ENCODE measurements at places on chromosomes 2 and 18.

DNA sequence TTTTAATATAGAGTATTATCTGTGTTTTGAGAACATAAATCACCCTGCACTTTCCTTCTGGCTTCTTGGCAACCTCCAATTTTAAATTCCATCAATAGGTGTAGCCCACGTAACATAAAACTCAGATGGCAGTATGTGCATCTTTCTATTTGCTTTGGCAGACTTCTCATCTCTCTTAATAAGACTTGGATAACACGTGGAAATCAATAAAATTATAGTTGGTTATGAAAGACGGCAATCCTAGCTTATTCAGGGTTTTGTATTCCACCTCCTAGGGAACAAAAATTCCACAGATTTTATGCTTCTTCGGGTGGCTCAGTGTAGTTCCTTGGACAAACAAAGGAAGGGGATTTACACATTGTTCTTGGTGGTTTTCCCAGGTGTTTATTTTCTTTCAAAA is 299.3 kb downstream of the RND3 start:
- DNase-seq = no peak

DNA sequence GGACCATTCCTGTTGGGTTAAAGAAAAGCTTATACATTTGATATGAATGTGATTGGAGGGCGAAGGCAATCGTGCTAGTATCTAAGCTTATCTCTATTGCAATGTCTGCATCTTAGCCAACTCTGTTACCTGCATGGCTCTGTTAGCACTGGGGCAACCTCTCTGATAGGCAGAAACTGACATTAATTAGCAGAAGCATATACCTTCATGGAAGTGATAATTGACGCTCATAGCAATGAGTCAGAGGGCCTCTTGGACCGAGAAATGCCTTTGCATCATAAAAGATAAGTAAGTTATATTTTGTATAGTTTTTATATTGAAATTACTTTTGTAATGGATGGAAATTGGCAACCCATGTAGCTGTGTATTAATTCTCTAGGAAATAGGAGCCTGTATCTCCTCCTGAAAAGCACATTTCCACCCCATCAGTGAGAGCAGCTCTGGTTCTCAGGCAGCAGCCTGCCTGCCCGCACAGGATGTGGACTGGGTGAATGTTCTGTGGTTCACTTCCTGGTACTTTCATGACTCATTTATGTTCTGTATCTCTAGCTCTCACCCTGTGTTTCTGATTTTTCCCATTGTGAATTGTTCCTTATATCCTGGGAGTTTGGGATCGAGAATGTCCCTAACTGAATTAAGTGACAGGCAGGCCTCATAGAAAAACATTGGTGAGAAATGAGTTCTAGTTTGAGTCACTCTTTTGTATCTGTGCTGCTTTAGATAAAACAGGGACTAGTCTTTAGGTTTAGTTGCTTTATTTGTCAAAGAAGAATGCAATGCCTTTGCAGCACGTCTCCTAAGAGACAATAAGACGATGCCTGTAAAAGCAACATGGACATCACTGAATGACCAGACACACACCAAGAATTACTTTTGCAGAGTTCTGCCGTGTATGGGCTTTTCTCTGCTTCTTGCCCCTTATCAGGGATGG is 344.9 kb downstream of the DCDC2C start:
- no peak for DNase-seq

DNA sequence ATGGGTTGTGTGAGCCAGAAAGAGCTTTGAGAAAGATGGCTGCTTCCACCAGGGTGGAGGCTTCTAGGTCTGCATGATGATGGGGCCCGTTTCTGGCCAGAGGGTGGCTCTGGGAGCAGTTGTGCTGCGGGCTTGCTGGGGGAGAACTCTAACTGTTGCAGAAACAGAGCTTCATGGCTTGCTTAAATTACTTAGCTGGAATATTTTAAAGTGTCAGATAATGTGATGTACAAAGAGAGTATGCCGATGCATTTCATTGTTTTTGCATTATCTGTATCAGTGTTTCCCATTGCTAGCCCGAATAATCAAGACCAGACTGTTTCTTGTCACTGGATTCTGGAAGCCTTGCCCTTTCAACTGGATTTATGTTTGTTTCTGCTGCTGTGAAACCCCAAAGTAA is 6.3 kb upstream of the DRC1 start:
- no peak for DNase-seq

DNA sequence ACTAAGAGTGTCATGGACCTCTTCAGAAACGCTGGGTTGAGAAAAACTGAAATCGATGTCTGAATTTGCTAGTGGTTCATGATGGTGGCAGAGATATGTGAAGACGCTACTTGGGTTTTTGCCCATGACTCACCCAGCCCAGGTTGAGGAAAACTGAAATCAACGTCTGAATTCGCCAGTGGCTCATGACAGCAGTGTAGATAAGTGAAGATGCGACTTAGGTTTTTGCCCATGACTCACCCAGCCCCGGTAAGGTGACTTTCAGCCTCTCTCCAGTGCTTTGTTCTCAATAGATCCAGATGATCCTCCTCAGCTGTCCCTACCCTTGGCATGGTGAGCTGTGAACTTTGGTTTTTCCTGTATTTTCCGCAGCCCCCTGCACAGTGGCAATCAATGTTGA is 105.3 kb upstream of the SIX3 start:
- DNase-seq = no peak

- peak; percentile 86 for DNase-seq
These were observed 125.7 kb downstream of the HDAC4 start for GRCh38 chr2:239275044-239275685.

DNA sequence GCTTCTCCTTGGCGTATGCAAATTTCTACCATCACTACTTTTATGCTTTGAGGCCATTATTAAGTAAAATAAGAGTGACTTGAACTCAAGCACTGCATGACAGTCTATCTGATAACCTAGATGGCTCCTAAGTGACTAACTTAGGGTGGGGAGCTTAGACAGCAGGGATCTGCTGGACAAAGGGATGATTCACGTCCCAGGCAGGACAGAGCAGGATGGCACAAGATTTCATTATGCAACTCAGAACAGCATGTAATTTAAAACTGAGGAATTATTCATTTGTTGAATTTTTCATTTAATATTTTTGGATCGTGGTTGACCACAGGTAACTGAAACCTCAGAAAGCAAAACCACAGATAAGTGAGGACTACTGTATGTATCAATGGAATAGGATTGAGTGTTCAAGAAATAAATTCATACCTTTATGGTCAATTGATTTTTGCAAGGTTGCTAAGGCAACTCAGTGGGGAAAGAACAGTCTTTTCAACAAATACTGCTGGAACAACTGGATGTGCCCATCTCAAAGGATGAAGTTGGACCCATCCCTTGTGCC is 115.3 kb downstream of the MBD2 start:
- DNase-seq = no peak

DNA sequence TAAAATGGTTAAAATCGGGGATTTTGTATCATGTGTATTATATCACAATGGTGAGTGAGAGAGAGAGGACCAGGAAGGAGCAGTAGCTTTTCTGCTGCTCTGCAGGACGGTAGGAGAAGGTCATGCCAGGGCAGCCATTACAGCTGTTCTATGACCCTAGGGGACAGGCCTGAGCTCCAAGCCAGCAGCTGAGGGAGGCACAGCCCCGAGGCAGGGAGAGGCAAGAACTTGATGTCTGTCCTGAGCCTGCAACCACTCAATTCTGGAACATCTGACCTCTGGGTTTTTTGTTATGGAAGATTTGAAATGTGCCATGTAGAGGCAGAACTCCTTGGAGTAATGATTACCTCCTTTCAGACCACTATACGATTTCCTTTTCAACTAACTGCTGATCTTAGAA is 135.8 kb upstream of the SH3BP4 start:
- DNase-seq = no peak

GRCh38 chr2:213016984-213017351 is 134.4 kb downstream of the IKZF2 start:
- no peak for DNase-seq

GRCh38 chr2:69509011-69509749 is 71.9 kb upstream of the NFU1 start:
- DNase-seq = peak; percentile 49

- no peak for DNase-seq
These were observed 25.1 kb upstream of the SP3 start for GRCh38 chr2:173990245-173990644.

GRCh38 chr2:37798315-37799005 is 126.6 kb upstream of the RMDN2 start:
- DNase-seq = no peak
